Right renal pelvis (tissue), 4 donors: ENCODE measurements at places on chromosomes 7 and 10.

DNA sequence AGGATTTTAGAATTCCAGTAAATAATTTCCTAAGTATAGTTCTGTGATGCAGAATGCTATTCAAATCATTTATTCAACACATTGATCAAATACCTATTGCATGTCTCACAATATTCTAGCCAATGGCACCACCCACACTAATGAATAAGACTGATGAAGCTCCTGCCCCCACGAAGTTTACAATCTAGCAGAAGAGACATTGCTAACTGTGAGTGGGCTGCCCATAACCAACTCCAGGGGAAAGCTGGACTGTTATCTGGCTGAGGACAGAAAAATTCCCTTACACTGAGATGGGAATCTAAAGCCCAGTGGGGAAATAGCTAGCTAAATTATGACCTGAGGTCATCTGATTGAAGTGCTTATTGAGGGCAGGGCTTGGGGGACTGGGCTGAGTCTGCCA, 128.8 kb upstream of the LYZL2 start:
- no peak for DNase-seq

- DNase-seq, result no peak
Measured at GRCh38 chr10:49609006-49609282, 1.2 kb upstream of the SLC18A3 start.

DNA sequence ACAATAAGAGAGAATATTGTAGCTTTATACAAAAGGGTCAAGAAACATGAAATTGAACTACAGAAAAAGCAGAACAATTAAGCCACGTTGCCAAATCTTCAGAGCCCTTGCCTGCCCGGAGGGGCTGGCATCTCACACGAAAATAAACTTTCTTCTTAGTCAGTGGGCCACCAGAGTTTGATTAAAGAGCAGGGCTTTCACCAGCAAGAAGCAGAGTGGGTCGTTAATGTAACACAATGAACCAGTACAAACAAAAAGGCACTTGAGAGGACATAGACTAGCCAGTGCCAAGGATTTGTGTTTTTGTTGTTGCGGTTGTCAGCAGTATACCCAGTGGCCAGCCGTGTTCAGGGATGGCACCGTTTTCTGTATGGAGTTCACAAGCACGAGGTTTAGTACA, 155.4 kb downstream of the NRP1 start:
- no peak for DNase-seq

DNA sequence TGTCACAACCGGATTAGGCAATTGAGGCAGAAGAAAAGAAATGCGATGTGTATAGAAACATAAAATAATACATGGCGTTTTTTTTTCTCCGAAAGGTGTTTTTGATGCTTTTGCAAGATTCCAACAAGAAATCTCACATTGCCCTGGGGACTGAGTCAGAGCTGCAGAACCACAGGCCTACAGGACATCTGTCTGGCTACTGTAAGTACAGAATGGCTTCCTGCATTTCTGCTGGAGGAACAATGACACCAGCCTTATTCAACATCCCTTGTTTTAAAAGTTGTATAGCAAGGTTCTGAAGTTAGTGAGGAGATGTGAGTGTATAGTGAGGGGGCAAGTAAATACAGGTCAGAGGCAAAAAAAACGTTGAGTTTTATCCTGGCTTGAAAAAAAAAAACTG, 256.4 kb downstream of the ABCA13 start:
- DNase-seq, result no peak

GRCh38 chr7:33981226-33981625, 75.9 kb downstream of the BMPER start:
- DNase-seq, result no peak
